Stimulated activated CD8-positive, alpha-beta memory T cell treated with anti-CD3 and anti-CD28 coated beads, Interleukin-15, amount 100 ng/mL, for 24 hours (primary cell): ENCODE measurements at places on chromosomes 2 and 18.

- DNase-seq, result no peak
Observed at GRCh38 chr2:62216113-62216512, 20.2 kb downstream of the B3GNT2 start.

DNA sequence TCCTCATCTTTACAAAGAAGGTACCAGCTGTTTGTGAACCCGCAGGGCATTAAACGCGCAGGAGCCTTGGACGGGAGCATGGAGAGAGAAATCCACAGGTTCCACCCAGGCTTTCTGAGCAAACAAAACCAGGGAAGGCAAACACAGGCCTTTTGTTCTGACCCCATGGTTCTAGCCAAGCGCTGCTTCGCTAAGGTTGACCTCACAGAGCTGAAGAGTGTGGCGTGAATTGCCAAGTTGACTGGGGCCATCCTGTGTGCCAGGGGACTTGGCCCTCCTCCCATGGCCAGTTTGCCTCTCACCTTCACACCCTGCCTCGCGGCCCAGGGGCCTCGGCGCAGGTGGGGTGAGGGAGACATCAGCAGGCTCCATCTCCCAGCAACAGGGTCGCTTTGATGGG is 74.1 kb downstream of the VAPA start:
- no peak for DNase-seq

GRCh38 chr18:11362856-11363255 is 213.5 kb upstream of the PIEZO2 start:
- no peak for DNase-seq

GRCh38 chr2:30652271-30652915 is 154.9 kb downstream of the CAPN13 start:
- DNase-seq, result no peak

DNA sequence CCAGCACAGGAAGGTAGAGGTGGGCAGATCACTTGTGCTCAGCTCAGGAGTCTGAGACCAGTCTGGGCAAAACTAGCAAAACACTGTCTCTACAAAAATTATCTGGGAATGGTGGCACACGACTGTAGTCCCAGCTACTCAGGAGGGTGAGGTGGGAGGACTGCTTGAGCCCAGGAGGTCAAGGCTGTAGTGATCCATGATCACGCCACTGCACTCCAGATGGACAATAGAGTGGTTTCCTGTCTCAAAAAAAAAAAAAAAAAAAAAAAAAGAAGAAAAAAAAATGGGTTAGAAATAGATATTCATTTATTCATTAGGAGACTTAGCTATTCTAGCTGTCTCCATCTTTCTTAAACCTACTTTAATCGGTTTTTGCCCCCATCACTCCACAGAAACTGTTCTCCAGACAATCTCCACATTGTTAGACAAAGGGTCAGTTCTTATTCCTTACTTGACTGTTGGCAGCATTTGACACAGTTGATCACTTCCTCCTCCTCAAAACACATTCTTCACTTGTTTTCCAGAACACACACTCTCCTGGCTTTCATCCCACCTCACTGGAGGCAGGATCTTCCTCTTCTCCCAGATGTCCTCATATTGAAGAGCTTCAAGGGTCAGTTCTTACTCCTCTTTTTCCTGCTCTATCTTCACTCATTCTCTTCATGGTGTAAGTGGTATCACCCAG is 103.1 kb downstream of the DTNB start:
- no peak for DNase-seq

DNA sequence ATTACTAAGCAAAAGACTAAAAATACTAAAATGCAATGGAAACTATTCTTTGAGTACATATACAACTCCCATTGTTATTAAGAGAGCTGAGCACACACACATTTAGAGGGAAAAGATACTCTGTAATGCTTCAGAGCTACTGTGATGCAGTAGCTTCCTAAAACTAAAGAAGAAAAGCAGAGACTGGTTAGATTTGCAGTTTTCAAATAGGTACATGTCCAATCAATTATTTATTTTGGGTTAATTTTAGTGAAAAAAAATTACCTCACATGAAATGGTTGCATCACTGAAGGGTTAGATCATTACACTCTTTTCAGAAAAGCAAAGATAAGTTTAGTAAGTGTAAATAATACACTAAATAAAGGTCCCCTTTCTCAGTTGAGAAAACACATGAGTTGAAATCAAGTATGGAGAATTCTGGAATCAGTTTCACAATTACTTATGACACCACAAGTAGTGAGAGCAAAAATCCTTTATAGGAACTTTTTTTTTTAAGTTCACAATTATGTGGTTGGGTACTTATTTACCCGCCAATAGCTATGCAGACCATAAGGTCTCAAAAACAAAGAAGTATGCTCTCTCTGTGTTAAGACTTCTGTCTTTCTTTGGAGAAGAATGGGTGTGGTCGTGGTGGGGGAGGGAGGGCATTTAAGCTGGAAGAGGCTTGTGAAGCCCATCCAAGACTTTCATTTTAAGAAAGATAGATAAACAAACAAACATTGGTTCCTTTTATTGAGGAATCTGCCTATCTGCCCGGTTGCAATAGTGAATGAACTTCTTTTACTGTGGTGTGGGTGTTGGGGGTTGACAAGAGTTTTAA is 25.3 kb upstream of the SERTAD2 start:
- DNase-seq, result no peak

DNA sequence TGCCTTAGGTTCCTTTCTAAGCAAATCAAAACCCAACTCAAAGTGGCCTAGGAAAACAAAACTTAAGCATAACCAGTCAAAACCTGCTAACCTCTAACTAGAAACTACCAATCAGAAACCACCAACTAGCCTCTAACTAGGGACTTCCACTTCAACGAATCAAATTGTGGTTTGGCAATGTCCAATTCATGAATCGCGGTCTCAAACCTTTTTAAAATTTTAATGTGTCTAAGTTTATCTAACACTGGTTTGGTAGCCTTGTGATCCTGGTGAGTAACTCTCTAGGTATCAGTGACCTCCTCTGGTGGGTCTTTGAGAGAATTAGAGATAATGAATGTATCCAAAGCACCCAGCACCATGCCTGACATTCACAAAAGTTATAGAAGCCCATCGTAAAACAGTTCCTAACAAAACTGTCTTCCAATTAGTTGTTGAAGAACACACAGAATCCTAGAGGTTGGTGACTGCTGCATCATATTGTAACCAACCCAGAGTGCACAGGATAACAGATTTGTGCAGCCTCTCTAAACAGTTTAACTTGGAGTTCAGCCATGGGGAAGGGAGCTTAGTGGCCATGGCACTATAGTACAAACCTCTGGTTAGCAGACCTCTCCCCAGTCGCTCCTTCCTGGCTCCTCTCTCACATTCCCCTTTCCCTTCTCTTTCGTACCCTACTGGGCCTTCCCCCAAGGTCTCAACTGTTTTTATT is 45.2 kb upstream of the B3GNT2 start:
- no peak for DNase-seq

DNA sequence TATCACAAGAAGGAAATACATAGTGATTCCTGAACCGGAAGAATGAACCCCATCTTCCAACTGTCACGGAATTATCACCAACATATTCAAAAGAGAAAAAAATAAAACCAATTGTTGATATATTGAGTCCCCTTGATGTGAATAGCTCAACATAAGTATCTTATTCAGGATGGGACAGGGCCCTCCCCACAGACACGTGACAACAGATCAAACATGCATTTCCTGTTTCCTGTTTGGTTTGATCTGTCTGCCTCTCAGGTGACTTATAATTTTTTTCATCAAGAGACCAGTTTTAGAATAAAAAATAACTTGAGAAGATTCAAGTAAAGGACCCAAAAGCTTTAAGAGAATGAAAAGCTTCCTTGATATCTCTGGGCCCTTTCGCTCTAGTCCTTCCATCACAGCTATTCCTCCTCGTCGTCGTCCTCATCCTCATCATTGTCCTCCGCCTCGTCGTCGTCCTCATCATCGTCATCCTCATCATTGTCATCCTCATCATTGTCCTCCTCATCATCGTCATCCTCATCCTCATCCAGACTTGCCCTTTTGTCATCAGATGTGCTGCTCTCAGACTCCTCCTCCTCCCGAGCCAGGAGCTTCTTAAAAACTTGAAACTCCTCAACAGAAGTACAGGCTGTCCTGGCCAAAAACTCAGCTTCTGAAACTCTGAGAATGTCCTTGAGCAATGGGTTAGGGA is 6.3 kb downstream of the MTERF4 start:
- DNase-seq, result no peak

DNA sequence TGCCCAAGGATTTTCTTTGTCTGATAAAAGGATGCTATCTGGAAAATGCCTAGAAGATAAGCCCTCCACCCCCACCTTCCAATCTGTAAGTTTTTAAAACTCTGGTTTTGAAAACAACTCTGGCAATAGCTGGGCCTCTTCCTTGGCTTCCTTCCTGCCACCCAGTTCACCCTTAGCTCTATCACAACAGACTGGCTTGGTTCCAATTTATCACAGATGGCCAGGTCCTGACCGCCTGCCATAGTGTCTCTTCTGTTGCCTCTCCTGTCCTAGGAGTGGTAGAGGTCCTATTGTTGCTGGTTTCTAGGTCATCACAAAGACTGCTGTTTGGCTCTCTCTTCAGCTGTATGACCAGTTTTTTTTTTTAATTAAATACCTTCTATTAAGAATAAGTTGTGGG is 1727.9 kb upstream of the SLC39A10 start:
- DNase-seq, result no peak

GRCh38 chr2:127631541-127631996 is 14.4 kb upstream of the GPR17 start:
- no peak for DNase-seq

GRCh38 chr2:224778474-224778877 is 62.3 kb upstream of the CCDC195 start:
- peak; percentile 15 for DNase-seq

DNA sequence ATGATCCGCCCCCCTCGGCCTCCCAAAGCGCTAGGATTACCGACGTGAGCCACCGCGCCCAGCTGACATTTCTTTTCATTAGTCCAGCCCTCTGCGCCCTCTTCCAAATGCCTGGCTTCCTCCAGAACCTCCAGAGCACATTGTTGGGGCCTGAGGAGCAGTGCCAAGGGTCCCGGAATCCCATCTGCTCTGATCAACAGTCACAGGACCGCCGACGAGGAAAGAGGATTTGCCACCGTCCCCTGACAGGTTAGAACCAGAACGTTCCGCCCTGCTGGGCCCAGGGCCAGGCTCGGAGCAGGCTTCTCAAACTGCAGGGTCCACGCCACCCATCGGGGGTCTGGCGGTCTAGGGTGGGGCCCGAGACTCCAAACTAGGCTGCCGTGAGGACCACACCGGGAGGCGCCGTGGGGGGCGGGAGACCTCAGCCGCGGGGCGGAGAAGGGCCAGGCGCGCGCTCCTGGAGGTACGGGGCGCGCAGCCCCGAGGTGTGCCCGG is 36.9 kb upstream of the ITM2C start:
- no peak for DNase-seq

- DNase-seq, result no peak
Observed at GRCh38 chr2:163155279-163155883, 316.8 kb upstream of the KCNH7 start.
